Suppressor macrophage treated with lipopolysaccharide for 1 hour (primary cell): ENCODE measurements at places on chromosomes 4 and X.

DNA sequence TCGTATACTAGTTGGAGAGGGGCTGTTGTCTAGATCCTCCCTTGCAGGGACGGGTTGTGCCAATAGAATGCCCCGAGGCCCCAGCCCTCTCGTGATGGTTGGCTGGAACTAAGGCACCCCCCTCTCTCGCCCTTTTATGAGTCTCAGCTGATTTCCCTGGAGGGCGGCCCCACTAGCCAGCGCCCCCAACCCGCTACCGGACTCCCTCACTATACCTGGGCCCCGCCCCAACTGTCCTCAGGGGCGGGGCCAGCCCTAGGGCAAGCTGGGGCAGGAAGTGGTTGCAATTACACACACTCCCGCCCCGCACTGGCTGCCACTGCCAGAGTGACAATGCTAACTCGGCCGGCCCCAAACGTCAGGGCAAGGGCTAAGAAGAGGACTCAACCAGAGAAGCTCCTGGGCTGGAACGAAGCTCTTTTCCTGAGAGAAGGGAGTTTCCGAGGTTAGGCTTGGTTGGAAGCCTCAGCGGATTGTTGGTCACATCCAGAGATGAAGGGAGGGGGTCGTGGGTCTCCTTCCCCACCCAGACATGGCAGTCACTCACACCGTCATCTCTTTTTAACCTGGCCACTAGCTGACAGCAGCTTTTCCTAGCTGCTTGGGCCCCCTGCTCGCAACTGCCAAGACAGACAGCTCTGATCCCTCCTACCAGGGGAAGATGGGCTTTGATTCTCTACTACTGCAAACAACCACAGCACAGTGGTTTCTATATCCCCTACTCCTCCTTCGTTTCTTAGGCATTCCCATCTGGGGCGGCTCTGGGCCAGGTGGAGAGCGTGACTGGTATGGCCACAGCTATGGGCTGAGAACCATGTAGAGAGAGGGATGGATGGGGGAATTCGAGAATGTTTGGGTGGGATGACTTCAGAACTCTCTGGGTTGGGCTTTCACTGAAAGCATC, 21.0 kb upstream of the BCORL1 start:
- DNase-seq, result peak; percentile 60

- peak; percentile 30 for DNase-seq
Observed at GRCh38 chr4:139503622-139504166, 49.8 kb downstream of the RAB33B start.

DNA sequence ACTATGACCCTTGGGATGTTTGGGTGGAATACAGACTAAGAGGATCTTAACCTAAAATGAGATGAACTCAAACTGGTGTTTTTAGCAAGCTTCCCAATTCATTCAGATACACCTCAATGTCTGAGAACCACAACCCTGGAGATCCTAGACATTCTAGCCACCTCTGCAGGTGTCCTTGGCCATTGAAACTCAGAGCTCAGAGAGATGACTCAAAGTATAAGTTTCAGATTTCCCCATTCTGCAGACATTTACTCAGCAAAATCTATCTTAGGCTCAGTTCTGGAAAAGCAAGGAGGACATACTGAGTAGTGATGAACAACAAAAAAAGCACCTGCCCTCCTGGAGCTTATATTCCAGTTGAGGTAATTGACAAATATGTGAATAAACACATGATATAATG, 47.8 kb downstream of the COMMD8 start:
- no peak for DNase-seq

- DNase-seq, result no peak
Observed at GRCh38 chr4:185665655-185666054, 130.3 kb upstream of the PDLIM3 start.

DNA sequence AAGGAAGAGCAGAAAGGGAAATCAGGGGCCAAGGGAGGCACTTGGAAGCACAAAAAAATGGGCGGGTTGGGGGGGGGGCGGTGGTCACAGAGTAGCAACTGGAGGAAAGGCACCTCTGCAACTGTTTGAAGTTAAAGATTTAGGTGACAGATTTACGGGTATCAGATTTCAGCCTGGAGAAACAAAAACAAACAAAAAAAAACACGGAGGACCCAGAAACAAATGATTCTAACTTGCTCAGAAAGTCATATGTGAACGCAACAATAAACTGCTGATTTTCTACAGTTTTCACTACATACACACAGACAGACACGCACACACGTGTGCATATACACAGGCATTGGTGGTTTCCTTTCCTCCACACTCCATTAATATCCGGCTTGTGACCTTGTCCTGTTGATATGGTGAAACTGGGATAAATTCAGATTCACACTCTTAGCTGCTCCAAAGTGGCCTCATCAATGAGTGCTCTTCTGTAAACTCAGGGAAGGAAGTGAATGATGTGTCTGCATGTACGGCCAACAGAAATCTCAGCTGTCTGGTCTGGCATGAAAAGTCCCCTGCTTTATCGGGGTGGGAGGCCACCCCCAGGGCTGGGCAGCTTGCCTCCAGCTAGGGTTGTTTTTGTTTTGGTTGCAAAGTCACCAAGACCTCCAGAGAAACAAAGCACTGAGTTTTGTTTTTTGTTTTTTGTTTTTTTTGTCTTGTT, 54.3 kb downstream of the CHST7 start:
- DNase-seq, result peak; percentile 75

- no peak for DNase-seq
Observed at GRCh38 chr4:26094911-26095310, 180.9 kb downstream of the SMIM20 start.

GRCh38 chr4:954211-955020, 19.0 kb downstream of the DGKQ start:
- no peak for DNase-seq

DNA sequence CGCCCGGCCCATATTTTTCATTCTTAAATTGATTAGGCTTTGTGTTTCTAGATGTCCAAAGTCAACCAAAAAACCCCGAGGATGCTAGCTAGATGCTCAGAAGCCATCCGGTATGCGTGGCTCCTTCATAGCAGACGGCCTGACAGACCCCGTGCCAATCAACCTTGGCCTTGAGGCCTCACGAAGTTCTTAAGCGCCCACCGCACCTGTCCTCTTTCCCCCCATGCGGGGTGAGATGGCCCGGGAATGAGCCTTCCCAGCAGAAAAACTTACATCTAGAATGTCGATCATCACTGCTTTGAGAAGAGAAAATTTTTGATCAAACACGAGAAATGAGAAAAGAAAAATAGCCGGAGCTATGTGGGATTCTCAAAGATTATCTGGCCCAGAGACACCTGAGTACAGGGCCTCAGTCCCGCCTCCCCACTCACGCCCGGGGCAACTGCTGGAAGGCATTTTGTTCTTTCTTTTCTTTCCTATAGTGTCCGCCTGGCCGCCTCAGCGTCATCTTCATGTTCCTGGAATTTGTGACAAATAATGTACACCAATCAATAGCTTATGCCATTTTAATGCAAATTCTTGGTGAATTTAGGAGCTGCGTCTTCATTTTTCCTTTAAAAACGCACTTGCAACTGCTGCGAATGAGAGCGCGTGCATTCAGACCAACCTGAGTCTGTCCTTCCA, 1.6 kb upstream of the NAT8L start:
- no peak for DNase-seq

DNA sequence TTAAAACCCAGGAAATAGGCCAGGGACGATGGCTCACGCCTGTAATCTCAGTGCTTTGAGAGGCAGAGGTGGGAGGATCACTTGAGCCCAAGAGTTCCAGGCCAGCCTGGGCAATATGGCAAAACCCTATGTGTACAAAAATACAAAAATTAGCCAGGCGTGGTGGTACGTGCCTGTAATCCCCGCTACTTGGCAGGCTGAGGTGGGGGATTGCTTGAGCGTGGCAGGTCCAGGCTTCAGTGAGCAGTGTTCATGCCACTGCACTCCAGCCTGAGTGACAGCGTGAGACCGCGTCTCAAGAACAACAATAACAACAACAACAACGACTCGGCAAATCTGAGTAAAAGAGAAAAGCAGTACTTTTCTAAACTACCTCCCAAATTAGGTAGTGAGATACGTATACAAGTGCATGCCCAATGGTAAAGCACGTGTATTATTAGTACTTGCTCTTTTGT, 13.0 kb upstream of the NDUFC1 start:
- DNase-seq, result no peak

- DNase-seq, result no peak
Observed at GRCh38 chr4:52704133-52704532, 45.0 kb upstream of the USP46 start.

DNA sequence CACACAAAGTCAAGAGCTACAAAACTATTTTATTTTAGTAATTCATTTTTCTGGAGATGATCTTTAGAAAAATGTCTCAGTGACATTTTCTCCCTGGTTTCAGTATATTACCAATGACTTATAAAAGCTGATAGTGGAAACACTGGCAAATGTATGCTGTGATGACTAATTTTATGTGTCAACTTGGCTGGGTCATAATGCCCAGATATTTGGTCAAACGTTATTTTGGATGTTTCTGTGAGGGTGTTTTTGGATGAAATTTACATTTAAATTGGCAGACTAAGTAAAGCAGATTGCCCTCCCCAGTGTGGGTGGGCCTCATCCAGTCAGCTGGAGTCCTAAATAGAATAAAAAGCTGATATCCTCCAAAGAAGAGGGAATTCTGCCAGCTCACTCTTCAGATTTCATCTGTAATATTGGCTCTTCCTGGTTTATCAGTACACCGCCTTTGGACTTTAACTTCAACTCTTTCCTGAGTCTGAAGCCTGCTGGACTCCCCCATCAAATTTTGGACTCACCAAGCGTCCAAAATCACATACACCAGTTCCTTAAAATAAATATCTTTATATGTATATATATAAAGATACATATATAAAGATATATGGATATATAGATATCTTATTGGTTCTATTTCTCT, 31.2 kb upstream of the RAB40A start:
- DNase-seq, result no peak

DNA sequence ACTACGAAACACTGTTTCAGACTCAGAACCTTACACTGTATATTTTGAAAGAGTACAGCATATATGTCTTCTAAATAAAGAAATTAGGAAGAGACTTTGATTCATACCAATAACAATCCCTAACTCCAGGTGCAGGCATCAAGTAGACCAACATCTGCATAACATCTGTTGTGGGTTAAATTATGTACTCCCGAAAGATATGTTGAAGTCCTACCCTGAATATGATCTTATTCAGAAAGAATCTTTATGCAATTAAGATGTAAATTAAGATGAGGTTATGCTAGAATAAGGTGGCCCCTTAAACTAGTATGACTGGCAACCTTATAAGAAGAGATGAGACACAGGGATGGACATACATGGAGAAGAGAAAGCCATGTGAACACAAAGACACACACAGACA, 117.9 kb downstream of the INPP4B start:
- DNase-seq, result no peak

DNA sequence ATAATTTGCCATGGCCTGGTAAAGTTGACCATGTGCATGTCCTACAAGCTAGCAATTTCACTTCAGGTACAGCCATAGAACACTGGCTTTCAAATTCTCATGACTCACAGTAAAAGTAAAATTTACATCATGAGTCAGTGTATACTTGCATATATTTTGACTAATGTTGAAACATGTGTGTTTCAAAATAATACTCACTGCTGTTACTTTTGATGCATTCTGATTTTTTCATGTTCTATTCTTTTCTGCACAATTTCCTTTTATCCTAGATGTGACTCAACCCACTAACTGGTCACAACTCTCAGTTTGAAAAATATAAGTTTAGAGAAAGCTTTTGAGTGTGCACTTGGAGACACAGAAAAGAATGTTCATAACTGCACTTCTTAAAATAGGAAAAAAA, 365.7 kb downstream of the FGF13 start:
- DNase-seq, result no peak

DNA sequence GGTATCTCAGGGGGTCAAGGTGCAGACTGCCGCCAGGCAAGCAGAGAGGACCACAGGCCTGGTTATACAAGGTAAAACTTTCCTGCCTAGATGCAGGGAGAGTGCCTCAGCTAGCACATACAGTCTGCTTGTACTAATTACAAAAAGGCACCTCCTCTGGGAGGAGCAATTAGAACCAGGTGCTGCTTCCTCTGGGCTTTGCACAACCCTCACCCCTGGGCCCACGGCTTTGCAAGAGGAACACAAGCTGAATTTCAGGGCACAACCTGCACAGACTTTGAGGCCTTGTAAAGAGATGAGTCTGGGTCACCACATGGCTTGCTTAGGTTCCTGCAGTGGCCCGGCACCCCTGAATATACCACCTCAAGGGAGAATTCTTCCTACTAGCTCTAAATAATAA, 9.2 kb upstream of the CITED1 start:
- DNase-seq, result no peak

DNA sequence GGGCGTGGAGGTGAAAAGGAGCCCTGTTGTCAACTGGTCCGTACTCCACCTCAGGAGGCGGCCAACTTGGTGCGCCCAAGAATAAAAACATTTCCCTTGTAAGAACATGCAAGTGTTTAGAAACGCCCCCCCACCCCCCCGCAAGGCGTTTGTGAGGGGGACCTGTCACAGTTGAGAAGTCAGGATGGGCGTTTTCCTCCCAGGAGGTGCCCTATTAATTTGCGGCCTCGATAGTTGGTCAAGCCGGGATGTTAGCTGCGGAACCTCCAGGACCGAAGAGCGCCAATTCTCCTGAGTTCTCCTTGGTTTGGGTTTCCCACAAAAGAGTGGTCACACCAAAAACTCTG, 651 bp upstream of the SAP30 start:
- no peak for DNase-seq

GRCh38 chr4:3303923-3304710, 11.3 kb downstream of the RGS12 start:
- peak; percentile 12 for DNase-seq

DNA sequence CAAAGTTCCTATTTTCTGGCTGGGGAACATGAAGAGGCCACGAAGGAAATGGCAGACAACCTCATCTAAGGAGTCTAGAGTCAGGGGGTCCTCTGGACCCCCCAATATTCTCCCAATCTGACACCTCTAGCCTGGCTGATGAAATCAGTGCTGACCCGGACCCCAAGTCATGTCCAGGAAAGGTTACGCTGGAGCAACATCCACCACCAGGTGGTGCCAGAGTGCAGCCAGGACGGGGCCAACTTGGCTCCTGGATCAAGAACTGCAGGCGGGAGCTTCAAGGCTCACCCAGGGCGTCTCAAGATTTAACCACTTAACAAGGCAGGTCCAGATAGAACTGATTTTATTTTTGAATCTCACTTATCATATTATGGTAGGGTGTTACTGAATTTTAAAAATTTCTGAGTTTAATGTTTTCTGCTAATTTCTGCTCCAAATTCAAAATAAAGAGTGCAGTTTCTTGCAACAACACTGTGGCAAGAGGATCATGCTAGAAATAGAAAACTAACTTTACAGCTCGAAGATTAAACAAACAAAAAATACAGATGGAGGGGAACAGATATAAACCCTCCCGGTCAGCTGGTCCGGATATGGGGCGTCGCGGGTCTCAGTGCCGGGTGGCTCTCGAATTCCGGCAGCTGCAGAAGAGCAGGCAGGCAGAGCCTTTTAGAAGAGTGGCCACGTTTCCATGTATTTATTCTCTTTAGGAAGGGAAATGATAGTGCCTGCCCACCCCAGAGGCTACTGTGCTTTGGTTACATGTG, 135.5 kb downstream of the AFAP1 start:
- peak; percentile 88 for DNase-seq

- DNase-seq, result no peak
Observed at GRCh38 chr4:144681806-144682205, 35.9 kb downstream of the HHIP start.
